ENCODE measurements at places on chromosomes 3 and 15.

GRCh38 chr15:41894251-41894790, 468 bp upstream of the SPTBN5 start:
- DNase-seq, result no peak

DNA sequence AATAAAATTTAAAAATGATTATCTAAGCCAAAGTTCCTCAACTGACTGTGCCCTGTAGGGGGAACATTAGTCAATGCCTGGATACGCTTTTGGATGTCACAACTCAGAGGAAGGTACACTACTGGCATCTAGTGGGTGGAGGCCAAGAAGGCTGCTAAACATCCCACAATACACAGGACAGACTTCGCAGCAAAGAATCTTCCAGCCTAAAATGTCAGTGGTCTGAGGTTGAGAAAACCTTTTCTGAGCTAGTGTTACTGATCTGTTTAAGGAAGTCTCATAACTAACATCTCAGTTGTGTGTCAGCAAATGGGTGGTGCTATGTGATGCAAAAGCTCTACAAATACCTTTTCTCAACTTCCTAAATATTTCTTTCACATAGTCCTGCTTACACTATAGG, 20.9 kb upstream of the LDHAL6B start:
- no peak for DNase-seq

DNA sequence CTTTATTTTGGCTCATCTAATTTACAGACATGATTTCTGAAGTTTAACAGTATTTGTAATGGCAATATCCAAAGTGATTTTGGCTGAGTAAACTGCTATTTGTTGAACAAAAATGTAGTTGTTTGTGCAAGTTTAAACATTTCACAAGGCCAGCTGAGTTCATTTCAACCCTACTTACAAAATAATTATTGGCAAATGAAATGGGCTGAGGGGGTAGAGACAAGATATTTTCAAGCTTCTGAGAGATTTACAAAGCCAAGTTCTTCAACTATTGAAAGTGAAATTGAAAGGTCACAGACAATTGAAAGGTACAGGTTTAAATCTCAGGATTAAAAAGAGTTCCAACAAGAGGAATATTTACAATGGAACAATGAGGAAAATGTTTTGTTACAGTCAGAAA, 77.1 kb downstream of the DUT start:
- no peak for DNase-seq

DNA sequence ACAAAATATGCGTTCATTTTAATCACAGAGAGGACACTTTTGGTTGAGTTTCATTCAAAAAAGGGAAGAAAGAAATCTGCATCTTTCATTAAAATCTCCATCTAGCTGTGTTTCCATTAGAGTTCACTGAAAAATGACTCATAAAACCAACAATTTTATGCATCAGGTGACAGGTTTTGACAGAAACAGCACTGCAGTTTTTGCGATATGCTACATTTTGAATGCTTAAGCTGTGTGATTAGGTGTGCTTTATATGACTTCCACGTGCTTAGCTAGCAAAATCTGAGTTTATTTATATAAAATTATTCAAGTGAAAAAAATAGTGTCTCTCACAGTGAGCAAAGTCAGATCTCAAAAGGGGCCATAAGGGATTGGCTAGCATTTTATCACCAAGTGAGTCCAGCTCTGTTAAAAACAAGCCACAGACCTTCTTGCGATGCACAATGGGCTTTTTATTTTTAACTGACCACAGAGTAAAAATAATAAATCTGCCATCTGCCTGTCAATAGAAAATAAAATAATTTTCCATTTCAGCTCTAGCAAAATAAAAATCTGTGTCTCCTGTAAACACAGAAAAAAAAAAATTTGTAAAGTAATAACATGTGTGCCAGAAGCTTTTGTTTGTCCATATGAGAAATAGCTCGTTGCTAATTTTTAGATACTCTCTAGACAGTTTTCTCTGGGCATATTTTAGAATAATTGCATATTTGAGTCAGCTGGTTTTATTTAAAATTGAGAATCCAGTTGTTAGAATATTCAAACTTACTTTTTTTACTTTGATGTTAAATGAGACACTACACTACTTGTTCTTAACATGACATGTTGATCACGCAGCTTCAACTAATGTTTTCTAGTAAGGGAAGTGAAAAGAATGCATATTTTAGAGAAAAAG, 409.8 kb downstream of the ROBO2 start:
- no peak for DNase-seq

DNA sequence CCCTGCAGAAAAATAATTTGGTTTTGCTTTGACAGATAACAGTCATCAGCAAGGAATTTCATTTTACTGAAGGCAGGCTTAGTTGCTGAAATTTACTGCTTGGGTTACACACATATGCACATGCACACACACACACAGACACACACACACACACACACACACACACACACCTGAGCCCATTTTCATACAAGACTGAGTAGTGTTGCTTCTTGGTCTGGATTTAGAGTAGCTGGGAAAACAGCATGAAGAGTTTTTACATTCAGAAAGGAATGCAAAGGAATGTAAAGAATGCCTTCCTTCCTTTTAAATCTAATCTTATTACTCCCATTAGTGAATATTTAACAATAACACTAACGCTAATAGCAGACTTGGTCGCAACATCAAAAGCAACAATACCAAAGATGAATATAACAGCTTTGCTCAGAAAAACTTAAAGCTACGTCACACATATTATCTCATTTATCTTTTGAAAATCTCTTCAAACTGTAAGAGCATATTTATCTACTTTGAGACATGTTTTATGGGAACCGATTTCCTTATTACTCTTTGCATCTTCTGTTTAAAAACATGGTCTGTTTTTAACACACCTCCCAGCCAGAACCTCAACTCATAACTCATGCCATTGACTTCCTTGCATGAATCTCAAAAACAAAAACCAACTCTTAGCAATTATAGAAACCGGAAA, 32.5 kb downstream of the RFTN1 start:
- DNase-seq, result no peak

- DNase-seq, result peak; percentile 97
These were observed 140.1 kb downstream of the SMAD6 start for GRCh38 chr15:66841953-66842681.

DNA sequence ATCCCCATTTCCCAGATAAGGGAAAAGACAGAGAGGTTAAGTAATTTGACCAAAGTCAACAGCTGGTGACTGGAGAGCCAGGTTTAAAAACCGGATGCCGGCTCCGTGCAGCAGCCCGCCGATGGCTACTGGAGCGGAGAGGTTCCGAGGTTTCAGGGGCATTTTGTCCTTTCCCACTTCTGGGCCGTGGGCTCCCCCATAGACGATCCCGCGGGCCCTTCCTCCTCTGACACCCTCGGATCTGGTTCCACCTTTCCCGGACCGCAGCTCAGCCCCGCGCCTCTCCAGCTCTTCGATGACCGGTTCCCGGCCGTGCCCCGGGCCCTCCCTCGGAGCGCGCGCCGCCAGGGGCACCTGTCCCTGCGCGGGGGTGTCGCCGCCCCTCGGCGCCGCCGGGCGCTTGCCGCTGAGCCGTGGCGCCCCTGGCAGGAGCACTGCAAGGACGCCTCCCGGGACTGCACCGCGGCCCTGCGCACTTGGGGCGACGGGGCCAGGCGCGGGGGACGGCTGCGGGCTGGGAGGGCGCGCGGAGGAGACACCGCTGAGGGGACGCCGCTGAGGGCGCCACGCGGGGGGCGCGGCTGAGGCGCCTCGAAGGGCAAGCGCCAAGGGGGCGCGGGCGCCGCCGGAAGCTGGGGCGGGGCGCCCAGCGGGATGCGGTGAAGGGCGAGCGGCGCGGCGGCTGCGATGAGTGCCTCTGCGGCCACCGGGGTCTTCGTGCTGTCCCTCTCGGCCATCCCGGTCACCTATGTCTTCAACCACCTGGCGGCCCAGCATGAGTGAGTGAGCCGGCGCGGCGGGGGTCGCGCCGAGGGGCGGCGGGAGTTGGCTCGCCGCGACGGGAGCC, at the start of gene TM6SF1:
TM6SF1 (plus strand) TSS at position 652 of the 847 bp plus-strand sequence; CDS start at position 688, 36 bp downstream.
- no peak for DNase-seq

- no peak for DNase-seq
These were observed 111.5 kb downstream of the GABRG3 start for GRCh38 chr15:27082526-27082925.

DNA sequence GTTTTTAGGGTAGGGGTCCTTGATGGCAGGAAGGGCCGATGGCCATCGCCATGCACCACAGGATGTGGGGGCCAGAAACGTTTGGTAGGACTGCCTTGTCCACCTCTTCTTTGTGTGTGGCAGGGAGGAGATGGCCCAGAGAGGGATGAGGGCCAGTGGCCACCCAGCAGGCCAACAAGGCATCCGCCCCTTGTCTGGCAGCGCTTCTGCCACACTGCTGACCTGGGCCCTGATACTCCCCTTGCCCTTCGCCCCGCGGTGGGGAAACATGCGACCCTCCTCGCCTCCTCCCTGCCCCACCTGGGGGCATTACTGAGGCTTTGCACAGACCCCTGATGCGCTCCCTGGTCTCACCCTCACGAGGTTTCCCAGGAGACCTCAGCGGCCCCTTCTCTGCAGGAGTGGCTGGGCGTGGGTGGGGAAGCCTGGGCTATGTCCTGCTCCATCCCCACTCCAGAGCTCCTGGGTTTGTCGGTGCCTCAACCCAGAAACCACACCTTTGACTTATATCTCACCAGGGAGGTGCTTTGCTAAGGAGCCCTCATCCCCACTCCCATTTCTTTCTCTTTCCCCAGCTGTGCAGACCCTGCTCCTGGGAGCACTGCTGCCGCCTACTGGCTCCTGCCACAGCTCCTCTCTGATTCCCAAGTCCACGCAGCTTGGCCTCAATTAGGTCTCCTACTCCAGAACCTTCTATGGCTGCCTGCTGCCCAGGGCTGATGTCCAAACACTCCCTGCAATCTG, 38.7 kb downstream of the FEM1B start:
- DNase-seq, result no peak

DNA sequence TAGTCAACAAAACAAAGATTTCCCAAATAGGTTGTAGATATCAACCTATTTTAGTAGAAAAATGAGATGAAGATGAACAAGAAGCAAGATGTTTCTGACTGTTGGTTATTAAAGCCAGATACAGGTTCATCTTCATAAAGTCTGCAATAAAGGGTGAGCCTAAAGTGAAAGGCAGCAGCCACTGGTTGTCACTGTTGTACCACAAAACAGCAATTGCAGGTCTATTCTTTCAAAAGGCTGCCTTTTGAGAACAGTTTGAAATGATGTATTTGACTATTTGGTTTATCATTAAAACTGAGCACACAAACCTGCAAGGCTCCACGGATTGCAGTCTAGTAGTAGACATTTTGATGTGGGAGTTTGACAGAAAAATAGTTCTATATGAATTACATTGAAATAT, 543.4 kb downstream of the GBE1 start:
- no peak for DNase-seq

DNA sequence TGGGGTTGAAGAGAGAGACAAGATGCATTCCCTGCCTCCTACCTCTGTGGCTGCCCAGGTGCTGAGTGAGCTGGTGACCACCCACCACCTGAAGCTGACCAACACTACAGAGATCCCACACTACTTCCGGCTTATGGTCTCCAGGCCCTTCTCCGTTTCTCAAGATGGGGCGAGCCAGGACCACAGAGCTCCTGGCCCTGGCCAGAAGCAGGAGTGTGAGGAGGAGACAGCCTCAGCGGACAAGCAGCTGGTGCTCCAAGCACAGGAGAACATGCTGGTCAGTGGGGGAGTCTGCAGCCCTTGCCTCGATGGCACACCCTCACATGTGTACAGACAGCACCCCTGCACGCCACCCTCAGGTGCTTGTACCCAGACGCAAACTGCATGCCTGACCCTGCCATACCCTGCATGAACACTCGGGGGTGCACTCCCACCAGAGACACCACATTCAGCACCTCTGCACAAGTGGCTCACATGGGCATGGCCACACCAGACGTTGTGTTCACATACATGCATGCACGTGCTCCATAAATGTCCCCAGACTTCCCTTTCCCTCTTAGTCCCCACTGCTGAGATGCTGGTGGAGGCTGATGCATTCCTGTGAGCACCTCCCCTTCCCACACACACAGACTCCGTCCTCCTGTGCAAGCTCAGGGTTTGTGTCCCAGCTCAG, 19.0 kb downstream of the ACAA1 start:
- peak; percentile 31 for DNase-seq

Measured in SJSA1 (cell line).